HCEC 1CT (cell line): ENCODE measurements at places on chromosomes 5 and 9.

- no peak for DNase-seq
Measured at GRCh38 chr9:126847051-126847450, 13.4 kb upstream of the ZBTB34 start.

DNA sequence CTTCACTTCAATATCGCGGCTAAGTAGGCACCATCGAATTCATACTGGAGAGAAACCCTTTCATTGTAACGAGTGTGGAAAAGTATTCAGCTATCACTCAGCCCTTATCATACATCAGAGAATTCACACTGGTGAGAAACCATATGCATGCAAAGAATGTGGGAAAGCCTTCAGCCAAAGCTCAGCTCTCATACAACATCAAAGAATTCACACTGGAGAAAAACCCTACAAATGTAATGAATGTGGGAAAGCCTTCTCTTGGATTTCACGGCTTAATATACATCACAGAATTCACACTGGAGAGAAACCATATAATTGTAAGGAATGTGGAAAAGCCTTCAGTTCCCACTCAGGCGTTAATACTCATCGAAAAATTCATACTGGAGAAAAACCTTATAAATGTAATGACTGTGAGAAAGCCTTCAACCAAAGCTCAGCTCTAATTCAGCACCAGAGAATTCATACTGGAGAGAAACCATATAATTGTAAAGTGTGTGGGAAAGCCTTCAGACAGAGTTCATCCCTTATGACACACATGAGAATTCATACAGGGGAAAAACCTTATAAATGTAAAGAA lies 9.5 kb downstream of the ZNF879 start:
- no peak for DNase-seq

GRCh38 chr9:1639166-1639565 lies 376.0 kb upstream of the SMARCA2 start:
- DNase-seq, result no peak

- no peak for DNase-seq
Measured at GRCh38 chr9:112166176-112167140, 8.6 kb downstream of the SUSD1 start.

DNA sequence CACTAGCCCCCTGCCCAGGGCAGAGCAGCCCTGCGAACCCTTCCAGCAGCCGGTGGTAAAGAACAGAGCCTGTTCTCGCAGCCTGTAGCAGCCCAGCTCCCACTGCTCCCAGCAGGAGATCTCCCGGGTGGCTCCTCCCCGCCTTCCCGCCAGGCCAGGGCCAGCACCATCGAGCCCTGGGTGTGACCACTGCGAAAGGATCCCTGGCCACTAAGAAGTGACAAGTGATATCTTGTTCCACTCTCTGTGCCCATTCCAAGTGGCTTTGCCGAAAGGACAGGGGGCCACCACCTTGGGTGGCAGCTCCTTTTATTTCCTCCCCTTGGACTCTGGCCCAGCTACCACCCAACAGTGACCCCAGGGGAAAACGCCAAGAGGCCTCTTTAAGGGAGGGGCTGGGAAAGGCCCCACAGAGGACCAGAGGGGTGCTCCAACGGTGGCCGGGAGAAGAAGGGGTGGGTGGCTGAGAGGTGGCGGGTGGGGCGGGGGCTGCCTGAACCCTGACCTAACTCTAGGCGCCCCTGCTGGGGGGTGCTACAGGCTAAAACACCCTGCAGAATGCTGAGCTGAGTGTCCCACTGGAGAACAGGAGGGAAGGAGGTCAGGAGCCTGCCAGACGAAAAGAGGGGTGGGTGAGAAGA lies 1.6 kb downstream of the NACC2 start:
- no peak for DNase-seq
